ENCODE measurements at places on chromosomes 3 and 15.

DNA sequence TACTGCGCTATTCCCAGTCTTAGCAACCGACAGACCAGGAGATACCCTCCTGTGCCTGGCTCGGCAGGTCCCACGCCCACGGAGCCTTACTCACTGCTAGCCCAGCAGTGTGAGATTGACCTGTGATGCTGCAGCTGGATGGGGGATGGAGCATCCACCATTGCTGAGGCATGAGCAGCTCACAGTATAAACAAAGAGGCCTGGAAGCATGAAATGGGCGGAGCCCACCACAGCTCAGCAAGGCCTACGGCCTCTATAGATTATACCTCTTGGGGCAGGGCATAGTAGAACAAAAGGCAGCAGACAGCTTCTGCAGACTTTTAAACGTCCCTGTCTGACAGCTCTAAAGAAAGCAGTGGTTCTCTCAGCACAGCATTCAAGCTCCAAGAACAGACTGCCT, 160.3 kb downstream of the ANXA2 start:
- no peak for DNase-seq

- DNase-seq: no peak
These were observed 97.4 kb upstream of the KLF13 start for GRCh38 chr15:31228980-31229826.

GRCh38 chr3:1092771-1093170, at the start of gene CNTN6:
Gene CNTN6, plus strand, starts transcription at chr3:1093024. Its CDS starts 54,985 bp downstream, at chr3:1148009.
- DNase-seq: no peak

GRCh38 chr15:74179101-74179841, 5.8 kb downstream of the ISLR start:
- DNase-seq: no peak

DNA sequence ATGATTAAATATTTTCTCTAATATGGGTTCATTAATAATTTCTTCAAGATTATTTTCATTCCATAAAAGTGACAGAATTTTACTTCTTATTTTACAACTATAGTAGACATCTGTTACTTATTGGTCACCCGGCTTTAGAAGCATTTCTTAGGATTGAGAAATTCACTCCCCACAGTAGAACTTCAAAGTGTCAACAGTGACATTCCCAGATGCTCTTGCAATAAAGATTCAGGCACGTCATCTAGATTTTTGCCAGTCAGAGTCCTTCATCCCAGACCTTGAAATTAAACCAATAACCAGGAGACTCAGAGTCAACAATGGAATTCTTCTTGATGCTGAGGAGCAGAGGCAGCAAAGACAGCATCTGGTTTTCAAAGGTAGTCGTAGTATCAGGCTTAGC, 190.8 kb downstream of the VGLL3 start:
- DNase-seq: no peak

- no peak for DNase-seq
These were observed 387.0 kb upstream of the PROK2 start for GRCh38 chr3:72171946-72172345.

- no peak for DNase-seq
These were observed 889.8 kb downstream of the ROBO1 start for GRCh38 chr3:78878011-78878410.

- DNase-seq: peak; percentile 27
These were observed 561 bp downstream of the SIDT1 start for GRCh38 chr3:113532698-113533533.

GRCh38 chr15:78679089-78679511, 38.1 kb upstream of the CHRNB4 start:
- DNase-seq: no peak

GRCh38 chr15:77823736-77824135, 191.0 kb upstream of the LINGO1 start:
- DNase-seq: no peak

GRCh38 chr15:67009576-67010569, 55.5 kb upstream of the SMAD3 start:
- DNase-seq: no peak

DNA sequence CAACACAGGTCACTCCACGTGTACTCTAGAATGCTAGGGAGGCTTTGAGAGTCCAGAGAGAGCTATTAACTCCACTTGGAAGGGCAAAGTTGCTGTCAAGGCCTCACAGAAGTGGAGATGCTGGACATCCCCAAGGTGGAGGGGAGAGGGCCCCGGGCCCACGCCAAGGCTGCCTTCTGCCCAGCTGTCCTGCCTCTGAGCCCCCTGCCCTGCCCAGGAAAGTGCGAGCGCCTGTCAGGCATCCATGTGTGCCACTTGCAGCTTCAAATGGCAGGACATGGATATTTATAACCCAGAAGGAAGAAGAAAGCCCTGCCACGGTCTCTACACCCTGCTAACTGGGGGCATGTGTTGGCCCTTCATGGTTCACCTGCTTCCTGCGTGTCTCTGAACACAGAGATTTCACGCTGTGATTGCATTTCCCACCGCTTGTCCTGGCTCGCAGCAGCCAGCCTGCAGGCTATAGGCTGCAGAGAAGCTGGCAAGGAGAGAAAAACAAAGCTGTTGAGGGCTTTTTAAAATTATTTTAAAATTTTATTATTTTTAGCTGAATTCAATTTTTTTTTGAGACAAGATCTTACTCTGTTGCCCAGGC, 17.0 kb downstream of the ANKDD1A start:
- DNase-seq: no peak

GRCh38 chr15:70488002-70488605, 275.3 kb downstream of the UACA start:
- no peak for DNase-seq

DNA sequence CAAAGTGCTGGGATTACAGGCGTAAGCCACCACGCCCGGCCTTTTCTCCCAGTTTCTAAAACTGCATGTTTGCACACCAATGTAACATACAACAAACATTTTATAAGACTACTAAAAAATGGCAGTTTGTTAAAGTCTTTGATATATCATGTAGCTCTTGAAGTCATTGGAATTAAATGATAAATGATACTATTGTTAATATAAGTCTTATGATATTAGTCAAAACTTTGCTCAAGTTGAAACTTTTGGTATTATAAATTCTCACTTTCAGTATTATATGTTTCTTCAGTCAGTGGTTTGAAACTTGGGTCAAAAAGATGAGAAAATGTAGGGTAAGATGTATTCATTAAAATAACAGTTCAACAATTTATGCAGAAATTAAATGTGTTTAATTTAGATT, 117.6 kb upstream of the TBL1XR1 start:
- no peak for DNase-seq

- no peak for DNase-seq
These were observed 52.1 kb upstream of the P3H2 start for GRCh38 chr3:190172751-190173150.

DNA sequence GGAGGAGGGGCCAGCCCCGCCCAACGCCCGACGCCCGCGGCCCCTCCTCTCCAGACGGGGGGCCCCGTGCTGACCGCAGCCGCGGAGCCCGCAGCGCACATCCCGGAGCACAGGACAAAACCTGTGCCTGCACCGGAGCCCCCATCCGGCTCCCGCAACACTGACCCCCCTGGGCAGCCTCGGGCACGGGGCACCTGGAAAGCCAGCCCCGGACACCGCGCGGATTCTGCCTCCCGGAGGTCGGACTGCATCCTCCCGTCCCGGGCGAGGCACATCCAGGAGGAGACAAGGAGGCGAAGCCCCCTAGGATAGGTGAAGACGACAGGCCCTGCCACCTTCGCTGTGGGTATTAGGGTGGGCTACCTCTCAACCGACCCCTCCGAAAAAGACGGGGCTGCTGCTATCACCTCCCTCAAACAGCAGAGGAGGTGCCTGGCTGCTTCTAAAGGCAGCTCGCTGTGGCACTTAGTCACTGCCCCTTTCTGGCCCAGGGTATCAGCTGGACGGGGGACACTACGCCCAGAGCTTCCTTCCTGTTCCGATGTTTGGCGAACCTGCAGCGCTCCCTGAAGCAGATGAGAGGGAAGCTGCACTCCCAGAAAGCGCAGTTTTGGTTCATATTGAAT, 10.6 kb downstream of the XXYLT1 start:
- DNase-seq: no peak

- DNase-seq: no peak
These were observed 32.2 kb upstream of the FMN1 start for GRCh38 chr15:33226559-33227181.

GRCh38 chr3:8882171-8882593, 81.1 kb downstream of the RAD18 start:
- no peak for DNase-seq

DNA sequence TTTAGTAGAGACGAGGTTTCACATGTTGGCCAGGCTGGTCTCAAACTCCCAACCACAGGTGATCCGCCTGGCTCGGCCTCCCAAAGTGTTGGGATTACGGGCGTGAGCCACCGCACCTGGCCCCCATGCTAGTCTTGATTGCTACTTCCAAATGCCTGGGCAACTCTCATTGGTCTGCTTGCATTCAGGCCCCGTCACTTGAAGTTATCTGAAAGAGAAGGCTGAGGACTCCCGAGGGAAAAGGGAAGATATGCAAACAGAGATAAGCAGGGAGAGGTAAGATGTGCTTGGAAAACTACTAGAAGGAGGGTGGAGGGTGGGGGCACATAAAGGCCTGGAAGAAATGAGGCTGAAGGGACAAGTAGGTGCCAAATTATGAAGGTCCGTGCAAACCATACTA, 4.4 kb upstream of the LPP start:
- no peak for DNase-seq

DNA sequence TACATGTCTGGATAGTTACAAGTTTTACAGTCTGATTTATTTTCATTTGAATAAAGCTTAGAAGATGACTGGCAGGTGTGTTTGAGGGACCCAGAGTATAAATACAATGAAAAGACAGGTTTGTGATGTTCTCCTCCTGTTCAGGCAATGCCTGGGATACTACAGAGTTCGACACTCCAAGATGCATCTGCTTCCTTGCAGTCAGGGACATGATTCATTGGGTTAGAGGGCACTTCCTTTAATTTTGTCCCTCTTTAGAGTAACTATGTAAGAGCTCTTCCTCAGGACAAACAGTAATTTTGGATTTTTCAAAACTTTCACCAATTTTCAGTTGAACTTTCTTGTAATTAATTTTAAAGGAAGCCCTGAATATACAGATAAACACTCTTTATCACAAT, 102.0 kb downstream of the LMLN start:
- no peak for DNase-seq

Measured in NCI-H1930 (cell line).